ENCODE measurements at places on chromosomes 7 and 10. TPM values are rescaled to one million over a fixed set of nuclear protein-coding genes. Genes with fewer than 3 reads are reported as not detected.

GRCh38 chr7:71132377-71133231 is 660 bp downstream of the GALNT17 start:
- H3K4me3 ChIP-seq: peak overlapping the region; percentile 52
- no peak overlapping the region for H3K27ac ChIP-seq
- H3K4me1 ChIP-seq: peaks cover 32% of the 10 kb centered on the region
- H3K36me3 ChIP-seq: no peaks in the 10 kb centered on the region

DNA sequence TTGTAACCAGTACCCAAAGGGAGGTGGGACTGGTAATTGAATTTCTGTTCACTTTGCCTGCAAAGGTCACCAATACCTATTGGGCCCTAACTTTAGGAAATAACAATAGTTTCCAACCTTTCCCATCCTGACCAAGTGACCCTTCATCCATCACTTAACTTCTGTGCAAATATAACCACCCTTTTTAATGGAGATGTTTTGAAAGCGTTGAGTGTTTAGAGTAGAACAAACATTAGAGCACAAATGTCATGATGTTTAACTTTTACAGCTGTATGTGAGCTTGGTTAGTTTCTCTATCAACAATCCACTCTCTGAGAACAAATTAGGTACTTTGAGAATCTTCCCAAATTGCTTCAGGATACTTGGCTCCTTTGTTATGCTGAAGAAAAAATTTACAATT is 66.4 kb downstream of the MET start:
- H3K27ac ChIP-seq: no peak overlapping the region
- DNase-seq: no peak
- H3K4me3 ChIP-seq: no peak overlapping the region
- H3K4me1 ChIP-seq: no peaks in the 10 kb centered on the region

DNA sequence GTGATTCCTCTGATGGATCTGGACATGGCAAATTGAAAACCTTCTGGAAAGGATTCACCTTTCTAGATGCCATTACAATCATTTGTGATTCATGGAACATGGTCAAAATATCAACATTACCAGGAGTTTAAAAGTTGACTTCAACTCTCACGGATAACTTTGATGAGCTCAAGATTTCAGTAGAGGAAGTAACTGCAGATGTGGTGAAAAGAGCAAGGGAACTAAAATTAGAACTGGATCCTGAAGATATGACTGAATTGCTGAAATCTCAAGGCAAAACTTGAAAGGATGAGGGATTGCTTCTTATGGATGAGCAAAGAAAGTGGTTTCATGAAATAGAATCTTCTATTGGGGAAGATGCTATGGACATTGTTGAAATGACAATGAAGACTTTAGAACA is 293.6 kb downstream of the ARHGAP12 start:
- no peak for DNase-seq
- no peak overlapping the region for H3K27ac ChIP-seq
- no peaks in the 10 kb centered on the region for H3K36me3 ChIP-seq
- no peaks in the 10 kb centered on the region for H3K4me1 ChIP-seq

The CALHM3 gene
- total RNA-seq: not detected

DNA sequence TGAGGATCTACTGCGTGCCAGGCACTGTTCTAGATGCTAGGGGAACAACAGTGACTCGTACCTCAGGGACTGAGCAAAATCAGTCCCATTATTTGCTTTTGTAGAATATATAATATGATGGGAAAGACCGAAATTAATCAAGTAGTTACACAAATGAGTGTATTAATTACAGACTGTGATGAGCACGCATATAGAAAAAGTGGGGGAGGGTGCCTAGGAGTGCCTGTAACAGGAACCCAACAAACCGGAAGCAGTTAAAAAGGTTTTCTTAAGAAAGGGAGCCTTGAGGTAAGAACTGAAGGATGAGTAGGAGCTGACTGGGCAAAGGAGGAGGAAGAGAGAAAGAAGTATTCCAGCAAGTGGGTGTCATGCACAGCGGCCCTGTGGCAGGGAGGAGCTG is 28.2 kb upstream of the IL6 start:
- H3K27me3 ChIP-seq: no peaks in the 10 kb centered on the region
- H3K36me3 ChIP-seq: no peaks in the 10 kb centered on the region
- H3K4me3 ChIP-seq: no peak overlapping the region
- H3K4me1 ChIP-seq: peaks cover 44% of the 10 kb centered on the region
- peak overlapping the region; percentile 36 for H3K27ac ChIP-seq

DNA sequence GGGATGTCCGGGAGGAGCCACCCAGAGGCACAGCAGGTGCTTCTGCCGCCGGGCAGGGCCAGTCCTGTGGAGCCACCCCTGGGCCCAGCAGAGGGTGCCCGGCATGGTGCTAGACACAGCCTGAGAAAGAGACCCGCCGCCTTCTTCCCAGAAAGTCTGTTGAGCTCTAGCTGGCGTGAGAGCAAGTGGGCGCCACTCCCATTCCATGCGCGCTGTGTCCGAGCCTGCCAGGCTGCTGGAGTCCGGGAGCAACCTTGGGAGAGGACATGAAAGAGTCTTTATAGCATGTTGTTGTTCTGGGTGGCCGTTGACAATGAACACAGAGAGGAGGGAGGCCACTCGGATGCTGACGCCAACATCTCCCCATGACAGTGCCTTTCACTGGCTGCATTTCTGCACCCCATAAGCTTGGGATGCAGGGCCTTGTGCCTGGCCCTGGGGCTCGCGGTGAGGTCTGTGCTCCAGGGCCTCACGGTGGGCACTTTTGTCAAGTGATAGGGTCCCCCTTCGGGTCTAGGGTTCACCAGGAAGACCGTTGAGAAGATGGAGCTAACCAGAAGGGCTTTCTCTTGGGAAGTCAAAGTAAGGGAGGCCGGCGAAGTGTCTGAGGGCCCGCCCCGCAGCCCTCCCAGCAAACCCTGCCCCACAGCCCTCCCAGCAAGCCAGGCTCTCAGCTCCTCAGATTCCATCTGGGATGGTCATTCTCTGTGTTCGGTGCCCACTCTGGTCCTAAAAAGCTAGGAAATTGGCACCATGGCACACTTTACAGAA is 47.3 kb downstream of the NKX6-2 start:
- peaks cover 81% of the 10 kb centered on the region for H3K36me3 ChIP-seq
- H3K27me3 ChIP-seq: no peaks in the 10 kb centered on the region
- no peak for DNase-seq
- H3K4me3 ChIP-seq: no peak overlapping the region
- H3K27ac ChIP-seq: no peak overlapping the region

DNA sequence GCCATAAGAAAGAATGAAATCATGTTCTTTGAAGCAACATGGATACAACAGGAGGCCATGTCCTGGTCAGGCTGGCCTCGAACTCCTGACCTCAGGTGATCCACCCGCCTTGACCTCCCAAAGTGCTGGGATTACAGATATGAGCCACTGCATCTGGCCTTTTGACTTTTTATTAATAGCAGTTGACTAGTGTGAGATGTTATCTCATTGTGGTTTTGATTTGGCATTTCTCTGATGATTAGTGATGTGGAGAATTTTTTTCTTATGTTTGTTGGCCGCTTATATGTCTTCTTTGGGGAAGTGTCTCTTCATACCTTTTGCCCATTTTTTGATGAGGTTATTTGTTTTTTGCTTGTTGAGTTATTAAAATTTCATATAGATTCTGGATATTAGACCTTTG is 400.9 kb downstream of the SUGCT start:
- no peak overlapping the region for H3K27ac ChIP-seq
- H3K4me1 ChIP-seq: no peaks in the 10 kb centered on the region
- H3K4me3 ChIP-seq: no peak overlapping the region
- H3K36me3 ChIP-seq: no peaks in the 10 kb centered on the region
- no peak for DNase-seq

- peaks cover 18% of the 10 kb centered on the region for H3K4me1 ChIP-seq
- no peak for DNase-seq
- H3K4me3 ChIP-seq: peak overlapping the region; percentile 50
- no peaks in the 10 kb centered on the region for H3K36me3 ChIP-seq
- H3K27me3 ChIP-seq: peaks cover 17% of the 10 kb centered on the region
Measured at GRCh38 chr10:120950051-120950561, 98.9 kb downstream of the WDR11 start.

The VAX1 gene
- not detected for total RNA-seq

DNA sequence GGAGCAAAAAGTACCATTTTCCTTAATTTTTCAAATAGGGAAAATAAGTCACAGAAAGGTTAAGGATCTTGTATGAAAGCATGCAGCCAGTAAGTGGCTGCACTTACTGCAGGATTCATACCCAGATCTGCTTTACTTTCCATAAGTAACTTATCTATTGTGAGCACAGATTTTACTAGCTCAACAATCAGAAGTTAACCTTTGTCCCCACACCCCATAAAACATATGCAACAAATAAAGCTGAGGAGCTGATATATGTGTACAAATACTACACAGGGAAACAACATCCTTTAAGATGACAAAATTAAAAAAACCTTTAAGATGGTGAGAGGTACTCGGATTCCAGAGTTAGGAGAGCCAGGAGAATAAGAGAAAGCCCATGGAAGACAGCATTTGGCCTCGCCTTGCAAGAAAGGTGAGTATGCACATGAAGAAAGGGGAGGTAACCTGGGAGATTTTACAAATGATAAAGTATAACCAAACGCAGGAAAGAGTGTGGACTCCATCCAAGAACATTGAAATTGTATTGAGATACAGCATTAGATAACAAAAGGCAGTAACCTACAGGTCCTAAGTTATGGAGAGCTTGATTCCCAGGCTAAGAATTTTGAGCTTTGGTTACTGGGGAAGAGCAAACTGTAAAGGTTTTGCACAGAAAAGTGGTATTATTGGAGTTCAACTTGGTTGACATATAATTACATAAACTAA is 87.1 kb downstream of the ITGB8 start:
- H3K36me3 ChIP-seq: no peaks in the 10 kb centered on the region
- H3K4me1 ChIP-seq: no peaks in the 10 kb centered on the region
- no peak overlapping the region for H3K27ac ChIP-seq
- no peak overlapping the region for H3K4me3 ChIP-seq
- H3K27me3 ChIP-seq: no peaks in the 10 kb centered on the region

The TMEM236 gene
- total RNA-seq: 1.9 TPM

DNA sequence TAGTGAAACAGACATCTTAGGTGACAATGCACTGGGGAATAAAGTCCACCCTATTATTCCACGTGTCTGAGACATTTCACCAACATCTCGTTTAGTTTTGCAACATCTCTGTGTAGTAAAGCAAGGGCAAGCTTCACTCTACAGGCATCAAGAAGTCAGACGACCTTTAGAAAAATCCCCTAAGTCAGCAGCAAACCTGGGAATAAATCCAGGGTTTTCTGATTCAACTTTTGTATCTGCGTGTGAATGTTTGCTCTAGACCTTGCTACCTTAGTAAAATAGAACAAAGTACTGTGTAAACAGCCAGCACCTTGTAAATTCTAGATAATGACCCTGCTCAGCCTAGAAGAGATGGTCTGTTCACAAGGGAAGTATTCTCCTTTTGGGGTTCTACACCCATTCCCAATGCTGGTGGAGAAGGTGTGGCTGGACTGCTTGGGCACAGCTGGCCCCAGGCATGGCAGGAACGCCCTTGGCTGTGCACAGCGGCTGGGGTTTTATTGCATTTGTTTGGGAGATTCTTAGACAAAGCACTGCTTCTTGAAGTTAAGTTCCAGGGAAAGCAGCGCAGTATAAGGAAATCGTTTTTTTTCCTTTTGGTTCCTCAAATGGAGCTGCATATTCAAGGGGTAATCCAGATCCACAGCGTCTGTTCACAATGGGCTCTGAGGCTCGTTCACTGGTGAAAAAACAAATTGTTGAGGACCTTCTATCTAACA is 38.3 kb upstream of the GALNTL5 start:
- no peaks in the 10 kb centered on the region for H3K36me3 ChIP-seq
- H3K4me3 ChIP-seq: no peak overlapping the region
- no peaks in the 10 kb centered on the region for H3K4me1 ChIP-seq
- no peak for DNase-seq
- H3K27me3 ChIP-seq: no peaks in the 10 kb centered on the region

DNA sequence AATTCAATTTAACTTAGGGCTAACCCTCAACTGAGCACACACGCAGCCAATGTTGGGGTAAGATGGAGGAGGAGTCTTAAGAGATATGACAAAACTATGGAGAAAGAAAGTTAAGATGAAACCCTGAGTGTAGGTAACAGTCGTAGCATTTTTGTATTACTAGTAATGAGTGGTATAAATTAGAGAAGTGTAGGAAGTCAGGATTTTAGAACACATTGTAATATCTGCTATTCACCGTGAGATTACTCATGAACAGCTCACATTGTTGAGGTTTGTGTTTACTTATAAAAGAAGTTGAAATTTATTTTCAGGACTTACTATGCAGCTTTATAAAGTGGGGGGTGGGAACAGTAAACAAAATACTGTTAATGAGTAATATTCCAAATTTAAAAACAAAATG is 107.2 kb downstream of the ARHGAP21 start:
- no peaks in the 10 kb centered on the region for H3K36me3 ChIP-seq
- no peak for DNase-seq
- no peaks in the 10 kb centered on the region for H3K27me3 ChIP-seq
- no peaks in the 10 kb centered on the region for H3K4me1 ChIP-seq

- no peak within 1 kb of the TSS for H3K27ac ChIP-seq
- DNase-seq: peak; percentile 34
- peaks cover 18% of the 10 kb centered on the region for H3K4me1 ChIP-seq
- no peaks in the 10 kb centered on the region for H3K27me3 ChIP-seq
Measured at GRCh38 chr10:69220041-69220451, at the start of gene HKDC1. Gene HKDC1 (plus strand): TSS chr10:69220332. CDS start chr10:69220436, 104 bp downstream.

DNA sequence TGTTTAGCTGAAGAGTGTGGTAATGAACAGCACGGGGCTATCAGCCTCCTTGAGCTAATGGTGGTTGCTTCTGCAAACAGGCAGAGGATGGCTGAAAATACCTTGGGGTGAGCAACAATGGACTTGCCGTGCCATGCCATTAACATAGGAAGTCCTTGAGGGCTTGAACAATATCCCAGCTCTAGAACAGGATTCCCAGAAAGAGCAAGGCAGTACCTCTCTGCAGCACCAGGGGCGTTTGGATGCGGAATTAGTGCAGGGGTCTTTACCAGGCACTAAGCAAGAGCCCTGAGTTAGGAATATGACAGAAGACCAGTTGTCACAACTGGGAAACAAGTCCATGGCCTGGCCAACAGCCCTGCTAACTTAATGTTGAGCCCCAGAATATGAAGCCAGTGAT is 143.2 kb upstream of the COBL start:
- H3K27me3 ChIP-seq: no peaks in the 10 kb centered on the region
- H3K4me3 ChIP-seq: no peak overlapping the region
- H3K27ac ChIP-seq: no peak overlapping the region

The ASAH2 gene
- total RNA-seq: 1.6 TPM

Measured in spleen (tissue), 13 donors.